ENCODE measurements at places on chromosomes 5 and 9.

DNA sequence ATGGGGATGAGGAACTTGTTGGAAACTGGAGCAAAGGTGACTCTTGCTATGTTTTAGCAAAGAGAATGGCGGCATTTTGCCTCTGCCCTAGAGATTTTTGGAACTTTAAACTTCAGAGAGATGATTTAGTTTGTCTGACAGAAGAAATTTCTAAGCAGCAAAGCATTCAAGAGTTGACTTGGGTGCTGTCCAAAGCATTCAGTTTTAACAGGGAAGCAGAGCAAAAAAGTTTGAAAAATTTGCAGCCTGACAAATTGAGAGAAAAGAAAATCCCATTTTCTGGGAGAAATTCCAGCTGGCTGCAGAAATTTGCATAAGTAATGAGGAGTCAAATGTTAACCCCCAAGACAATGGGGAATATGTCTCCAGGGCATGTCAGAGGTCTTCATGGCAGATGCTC lies 682.3 kb upstream of the ST8SIA4 start:
- no peak for DNase-seq

- DNase-seq = no peak
These were observed 651 bp downstream of the TRIM23 start for GRCh38 chr5:65623482-65623881.

- DNase-seq = peak; percentile 18
These were observed 16.1 kb downstream of the AP3S1 start for GRCh38 chr5:115857626-115858349.

- DNase-seq = no peak
These were observed 81.2 kb downstream of the CNTLN start for GRCh38 chr9:17216011-17216410.

- no peak for DNase-seq
These were observed 136.6 kb upstream of the ICE1 start for GRCh38 chr5:5285906-5286305.

DNA sequence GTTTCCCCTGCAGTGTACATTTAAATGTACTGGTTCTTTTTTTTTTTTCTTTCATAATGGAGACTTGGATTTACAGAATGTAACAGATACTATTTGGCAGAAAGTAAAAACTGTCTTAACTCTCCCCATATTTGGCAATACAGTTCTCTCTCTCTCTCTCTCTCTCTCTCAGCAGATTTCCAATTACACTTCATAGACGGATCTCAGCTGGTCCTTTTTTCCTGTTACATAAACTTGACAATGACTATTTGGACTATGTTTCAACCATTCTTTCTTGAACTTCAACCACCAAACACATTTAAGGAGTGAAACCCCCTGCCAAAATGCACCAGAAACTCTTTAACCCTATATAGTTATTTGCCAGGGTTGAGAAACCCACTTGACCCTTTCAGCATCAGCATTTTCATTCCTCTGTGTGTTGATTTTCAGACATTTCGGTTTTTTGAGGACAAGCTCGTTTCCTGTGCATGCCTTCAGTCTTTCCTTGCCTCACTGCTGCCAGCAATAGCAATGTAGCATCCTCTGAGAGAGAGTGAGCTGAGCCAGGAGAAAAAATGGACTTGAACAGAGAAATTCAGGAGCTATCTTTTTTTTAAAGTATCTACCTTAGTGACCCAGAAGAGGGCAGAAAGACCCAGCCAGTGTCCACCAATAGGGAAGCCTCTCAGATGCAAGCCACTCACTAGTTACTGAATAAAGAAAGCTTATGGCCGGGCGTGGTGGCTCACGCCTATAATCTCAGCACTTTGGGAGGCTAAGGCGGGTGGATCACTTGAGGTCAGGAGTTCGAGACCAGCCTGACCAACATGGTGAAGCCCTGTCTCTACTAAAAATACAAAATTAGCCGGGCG lies 26.0 kb upstream of the GNA14 start:
- DNase-seq = peak; percentile 18

GRCh38 chr5:73958037-73958436 lies 332.0 kb downstream of the ARHGEF28 start:
- no peak for DNase-seq

GRCh38 chr5:52443187-52443586 lies 344.5 kb upstream of the ITGA1 start:
- DNase-seq = no peak

GRCh38 chr5:39420482-39421145 lies 4.2 kb downstream of the DAB2 start:
- no peak for DNase-seq

GRCh38 chr9:137405677-137406081 lies 17.3 kb downstream of the EXD3 start:
- DNase-seq = no peak

GRCh38 chr5:77987331-77987730 lies 211.2 kb upstream of the TBCA start:
- no peak for DNase-seq

GRCh38 chr5:177402271-177403043 lies 2.0 kb upstream of the PFN3 start:
- DNase-seq = peak; percentile 78

GRCh38 chr9:133762488-133763271 lies 24.5 kb upstream of the SARDH start:
- DNase-seq = no peak

GRCh38 chr9:68672215-68672614 lies 32.8 kb upstream of the PIP5K1B start:
- DNase-seq = no peak

DNA sequence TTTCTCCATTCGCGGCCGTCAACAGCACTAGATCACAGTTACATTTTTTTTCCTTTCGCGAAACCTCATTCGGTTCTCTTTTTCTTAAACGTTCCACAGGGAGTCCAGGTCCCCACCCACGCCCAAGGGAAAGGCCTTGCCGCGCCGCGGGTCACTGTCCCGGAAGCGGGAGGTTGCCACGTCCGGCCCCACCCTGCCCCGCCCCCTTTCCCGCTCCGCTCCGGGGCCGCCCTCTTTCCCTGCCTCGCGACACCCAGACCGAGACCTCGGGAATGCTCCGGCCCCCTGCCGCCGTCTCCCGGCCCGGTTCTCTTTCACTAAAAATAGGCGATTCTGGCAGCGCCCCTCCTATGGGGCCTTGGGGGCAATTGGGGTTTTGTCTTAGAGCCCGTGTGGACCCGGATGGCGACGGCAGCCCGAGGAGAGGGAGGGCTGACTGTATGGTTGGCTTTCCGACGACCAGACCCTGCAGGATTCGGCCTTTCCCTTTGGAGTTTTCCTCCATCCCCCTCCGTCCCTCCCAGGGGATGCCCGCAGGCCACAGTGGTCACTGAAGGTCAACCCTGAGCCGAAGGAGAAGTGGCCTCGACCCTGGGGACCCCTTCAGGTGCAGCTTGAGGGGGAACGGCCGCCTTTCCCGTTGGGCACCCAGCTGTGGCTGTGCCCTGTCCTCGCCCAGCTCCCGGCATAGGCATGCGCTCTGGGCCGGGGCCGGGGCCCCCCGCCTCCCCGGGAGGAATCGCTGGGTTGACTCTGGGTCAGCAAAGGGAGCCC lies 2.8 kb upstream of the RACK1 start:
- peak; percentile 90 for DNase-seq

DNA sequence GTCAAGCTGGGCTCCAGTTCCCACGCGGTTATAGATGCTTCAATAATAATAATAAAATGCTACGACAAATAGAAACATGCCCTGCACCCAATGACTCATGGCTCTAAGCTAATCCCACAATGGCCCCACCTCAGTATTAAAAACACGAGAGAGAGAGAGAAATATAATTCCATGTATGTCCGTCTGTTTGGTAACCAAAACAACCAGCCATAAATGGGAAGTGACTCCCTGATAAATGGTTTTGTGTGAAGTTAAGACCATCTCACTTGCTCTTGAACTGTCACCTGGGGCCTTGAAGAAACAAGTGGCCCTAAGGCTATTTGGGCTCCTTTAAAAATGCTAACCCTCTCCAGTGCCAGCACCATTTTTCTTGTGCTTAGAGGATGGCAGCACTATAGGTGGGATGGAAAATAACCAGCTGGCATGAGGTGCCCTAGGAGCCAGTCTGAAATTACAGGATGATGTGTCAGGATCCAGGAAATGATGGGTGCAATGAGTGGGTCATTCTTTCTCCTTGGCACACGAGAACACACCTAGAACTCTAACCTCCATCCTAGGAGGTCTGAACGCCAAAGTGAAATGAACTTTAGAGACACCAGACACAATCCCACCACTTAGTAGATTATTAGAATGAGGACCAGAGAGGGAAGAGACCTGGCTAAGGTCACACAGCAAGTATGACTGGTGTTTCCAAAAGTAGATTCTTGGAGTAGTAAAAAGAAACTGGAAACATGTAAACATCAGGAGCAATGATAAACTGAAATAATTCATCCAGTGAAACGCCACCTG lies 35.7 kb upstream of the ADRB2 start:
- no peak for DNase-seq

GRCh38 chr9:127291246-127291778 lies 26.7 kb downstream of the GARNL3 start:
- no peak for DNase-seq

GRCh38 chr9:4284925-4285324 lies 14.9 kb downstream of the GLIS3 start:
- no peak for DNase-seq

DNA sequence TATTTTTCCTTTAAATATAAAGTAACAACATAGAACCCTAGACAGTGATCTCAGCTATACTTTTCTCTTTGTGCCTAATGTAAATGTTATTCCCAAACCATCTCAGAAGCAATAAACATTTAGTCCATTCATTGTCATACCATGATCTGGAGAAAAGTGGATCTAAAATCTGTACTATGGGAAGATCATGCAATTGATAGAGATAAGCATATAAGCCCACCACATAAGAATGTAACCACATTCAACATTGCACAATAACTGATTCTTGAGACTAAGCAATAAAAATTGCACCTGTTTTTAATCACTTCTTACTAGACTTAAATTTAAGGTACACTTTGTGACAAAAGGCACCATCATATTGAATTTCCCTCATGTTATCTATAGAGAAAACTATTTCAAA lies 1403.0 kb upstream of the C9orf72 start:
- DNase-seq = no peak

DNA sequence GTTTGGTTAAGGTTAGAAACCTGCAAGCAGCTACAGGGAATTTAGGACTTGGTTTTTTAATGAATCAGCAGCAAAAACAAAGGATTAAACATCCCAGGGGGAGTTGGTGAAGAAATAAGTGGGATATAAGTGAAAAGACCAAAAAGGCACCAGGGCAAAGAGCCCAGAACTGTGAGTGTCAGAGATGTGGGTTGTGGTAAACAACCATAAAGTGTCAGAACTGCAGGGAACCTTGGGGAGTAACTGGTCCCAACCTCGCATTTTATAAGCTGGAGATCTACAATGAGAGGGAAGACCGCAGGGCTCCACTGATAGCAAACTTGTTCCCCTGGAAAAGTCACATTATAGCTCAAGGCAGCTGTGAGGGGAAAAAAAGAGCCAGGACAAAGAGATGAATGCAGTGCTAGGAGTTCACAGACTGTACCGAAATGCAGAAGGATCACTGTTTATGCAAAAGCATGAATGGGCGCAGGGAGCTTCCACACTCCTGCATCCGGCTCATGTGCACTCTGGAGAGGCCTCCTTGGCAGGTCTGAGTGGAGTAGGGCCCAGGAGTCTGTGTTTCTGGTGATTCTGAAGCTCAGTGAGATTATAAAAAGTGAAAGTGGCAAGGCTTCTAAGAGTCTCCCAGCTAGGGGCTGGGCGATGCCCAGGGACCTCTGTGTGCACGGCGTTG lies 156.3 kb downstream of the GOLPH3 start:
- DNase-seq = no peak

DNA sequence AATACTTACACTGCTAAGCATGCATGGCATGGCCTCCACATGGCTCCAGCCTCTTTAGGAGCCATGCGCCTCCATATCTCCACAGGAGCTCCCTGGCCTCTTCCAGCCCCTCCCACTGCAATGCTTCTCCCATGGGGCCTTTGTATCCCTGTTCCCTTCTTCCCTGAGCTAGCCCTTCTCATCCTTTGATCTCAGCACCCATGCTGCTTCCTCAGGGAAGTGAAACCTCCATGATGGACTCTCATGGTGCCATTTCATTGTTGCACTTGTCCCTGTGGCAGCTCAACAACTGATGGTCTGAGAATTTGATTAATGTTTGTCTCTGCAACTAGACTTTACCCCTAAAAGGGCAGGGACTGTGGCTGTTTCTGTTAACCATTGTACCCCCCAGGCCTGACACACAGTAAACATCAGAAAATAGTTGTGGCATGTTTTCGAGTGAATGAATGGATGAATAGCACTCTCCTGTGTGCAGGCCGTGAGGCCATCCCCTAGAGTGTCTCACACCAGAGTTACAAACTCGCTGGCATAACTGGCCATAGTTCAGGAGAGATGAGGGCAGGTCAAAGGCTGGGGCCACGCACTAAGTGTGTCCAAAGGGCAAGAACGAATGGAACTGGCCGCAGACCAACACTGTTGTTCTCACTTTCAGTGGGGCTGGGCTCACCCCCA lies 6.6 kb downstream of the IDNK start:
- no peak for DNase-seq

DNA sequence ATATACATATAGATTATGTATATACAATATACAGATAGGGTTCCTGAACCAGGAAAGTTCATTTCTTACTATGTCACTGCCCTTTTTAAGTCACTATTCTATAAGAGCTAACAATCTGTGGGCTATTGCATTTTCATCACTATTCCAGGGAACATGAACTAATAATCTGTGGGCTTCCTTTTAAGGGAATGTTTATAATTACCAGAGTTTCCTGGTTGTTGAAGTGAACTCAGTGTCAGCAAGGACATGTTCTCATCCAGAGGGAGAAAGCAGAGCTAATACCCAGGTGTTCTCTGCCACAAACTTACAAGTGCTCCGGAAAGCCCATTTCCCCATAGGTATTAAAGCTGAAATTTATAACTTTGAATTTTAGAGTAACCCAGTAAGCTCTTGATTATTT lies 69.6 kb downstream of the CWC27 start:
- no peak for DNase-seq

DNA sequence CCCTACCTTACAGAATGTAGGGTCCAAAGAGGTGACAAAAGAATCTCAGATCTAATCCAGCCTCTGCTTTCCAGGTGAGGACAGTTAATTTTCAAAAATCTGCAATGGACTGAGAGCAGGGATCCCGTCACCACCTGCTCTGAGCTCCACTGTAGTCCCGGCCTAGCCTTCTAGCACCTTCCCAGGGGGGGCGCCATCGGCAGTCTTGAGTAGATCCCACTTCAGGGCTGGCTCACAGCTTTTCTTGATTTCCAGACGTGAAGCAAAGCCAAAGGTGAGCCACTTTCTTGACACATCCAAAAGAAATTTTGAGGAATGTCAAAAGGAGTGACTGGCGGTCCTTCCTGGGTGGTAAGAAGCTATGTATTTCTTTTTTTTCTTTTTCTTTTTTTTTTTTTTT lies 114.1 kb downstream of the SYK start:
- no peak for DNase-seq

- no peak for DNase-seq
These were observed 250.2 kb downstream of the CYLC2 start for GRCh38 chr9:103245369-103245768.

- no peak for DNase-seq
These were observed 215.7 kb downstream of the SLIT3 start for GRCh38 chr5:169085212-169085611.
